CD4-positive, alpha-beta T cell treated with Interleukin-1 beta for 1 hour (primary cell): ENCODE measurements at places on chromosomes 7 and 10.

DNA sequence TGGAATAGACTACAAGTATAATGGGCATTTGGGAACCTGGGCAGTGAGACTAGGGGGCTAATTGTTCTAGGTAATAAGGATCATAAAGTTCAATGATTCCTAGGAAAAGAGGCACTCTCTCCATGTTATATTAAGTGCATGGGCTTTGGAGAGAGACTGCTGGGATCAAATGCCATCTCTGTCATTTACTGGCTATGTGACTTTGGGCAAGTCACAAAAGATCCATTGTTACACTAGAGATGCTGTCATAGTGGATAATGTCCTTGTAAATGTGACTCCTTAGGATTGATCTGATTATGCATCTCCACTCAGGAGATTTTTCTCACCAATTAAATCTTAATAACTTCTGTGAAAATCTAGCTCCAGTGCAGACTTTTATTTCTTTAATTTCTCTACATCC is 156.3 kb upstream of the CACNA2D1 start:
- no peak for DNase-seq

DNA sequence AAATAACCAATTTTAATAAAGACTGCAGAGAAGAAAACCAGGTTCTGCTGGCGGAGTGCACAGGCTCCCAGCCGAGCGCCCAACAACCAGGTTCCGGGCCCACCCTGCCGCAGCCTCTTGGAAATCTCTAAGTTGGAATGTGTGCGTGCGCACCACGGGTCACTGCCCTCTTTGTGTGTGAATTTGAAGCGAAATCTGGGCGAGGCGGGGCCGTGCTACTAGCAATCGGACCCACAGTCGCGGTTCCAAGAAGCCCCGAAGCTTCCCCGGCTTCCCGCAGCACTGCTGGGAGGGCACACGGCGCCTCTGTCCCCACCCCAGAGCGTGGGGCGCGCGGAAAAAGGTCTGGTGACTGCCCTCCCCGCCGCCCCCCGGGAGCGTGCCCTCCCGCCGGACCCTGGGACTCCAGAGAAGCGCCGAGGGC is 666 bp upstream of the MAP3K8 start:
- peak; percentile 54 for DNase-seq

DNA sequence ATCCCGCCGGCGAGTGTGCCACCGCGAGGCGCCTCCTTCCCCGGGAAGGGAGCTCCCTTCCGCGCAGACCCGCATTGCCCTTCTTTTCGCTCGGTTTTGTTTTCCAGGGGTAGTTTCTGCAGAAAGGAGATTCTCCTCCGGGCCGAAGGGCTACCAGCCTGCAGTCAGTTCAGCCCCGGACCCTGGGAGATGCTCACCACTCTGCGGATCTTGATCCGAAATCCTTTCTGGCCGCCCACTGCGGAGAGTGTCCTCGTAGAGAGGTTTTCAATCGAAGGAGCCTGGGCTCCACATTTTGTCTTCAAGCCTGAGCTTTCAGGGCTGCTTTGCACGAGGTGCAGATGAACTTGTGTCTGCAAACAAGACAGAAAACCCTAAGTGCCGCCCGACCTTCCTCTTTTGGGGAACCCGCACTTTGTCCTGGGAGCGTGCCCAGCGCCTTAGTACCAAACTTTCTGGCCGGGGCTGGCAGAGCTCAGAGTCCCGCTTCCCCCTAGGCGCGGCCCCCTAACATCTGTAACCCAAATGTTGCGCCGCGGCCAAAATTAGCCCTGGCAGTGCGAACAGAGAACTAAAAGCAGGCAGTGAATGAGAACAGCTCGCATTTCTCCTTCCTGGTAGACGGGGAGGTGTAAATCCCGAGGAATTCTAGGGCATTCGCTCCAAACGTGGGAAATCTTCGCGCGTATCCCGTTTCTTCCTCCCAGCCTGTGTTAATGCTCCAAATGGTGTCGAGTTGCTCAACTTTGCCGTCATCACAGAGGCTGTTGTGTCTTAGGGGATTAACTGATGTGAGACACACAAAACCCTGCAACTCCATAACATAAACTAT is 6.7 kb upstream of the EN2 start:
- DNase-seq: no peak

DNA sequence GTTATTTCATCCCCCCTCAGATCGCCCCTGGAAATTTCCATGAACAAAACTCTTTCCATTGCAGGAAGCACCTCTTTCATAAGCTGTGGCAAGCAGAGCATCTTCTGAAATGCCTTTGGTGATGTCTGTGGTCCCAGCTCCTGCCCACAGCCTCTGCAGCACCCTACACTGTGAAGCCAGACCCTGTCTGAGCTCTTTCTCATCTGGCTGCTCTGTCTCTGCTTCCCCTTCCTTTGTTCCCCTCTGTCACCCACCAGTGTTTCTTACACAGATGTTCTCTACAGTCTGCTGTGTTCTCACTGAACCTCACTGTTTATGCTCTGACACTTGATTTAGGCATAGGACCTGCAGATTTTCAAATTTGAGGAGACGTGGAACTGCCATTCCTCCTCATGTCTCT is 1.9 kb upstream of the TAS2R39 start:
- DNase-seq: no peak

- no peak for DNase-seq
These were observed 10.0 kb downstream of the TMEM120A start for GRCh38 chr7:75984130-75985008.

- no peak for DNase-seq
These were observed 679.2 kb downstream of the SDK1 start for GRCh38 chr7:3980300-3980643.

GRCh38 chr7:87317691-87318245 is 27.7 kb upstream of the CROT start:
- no peak for DNase-seq

DNA sequence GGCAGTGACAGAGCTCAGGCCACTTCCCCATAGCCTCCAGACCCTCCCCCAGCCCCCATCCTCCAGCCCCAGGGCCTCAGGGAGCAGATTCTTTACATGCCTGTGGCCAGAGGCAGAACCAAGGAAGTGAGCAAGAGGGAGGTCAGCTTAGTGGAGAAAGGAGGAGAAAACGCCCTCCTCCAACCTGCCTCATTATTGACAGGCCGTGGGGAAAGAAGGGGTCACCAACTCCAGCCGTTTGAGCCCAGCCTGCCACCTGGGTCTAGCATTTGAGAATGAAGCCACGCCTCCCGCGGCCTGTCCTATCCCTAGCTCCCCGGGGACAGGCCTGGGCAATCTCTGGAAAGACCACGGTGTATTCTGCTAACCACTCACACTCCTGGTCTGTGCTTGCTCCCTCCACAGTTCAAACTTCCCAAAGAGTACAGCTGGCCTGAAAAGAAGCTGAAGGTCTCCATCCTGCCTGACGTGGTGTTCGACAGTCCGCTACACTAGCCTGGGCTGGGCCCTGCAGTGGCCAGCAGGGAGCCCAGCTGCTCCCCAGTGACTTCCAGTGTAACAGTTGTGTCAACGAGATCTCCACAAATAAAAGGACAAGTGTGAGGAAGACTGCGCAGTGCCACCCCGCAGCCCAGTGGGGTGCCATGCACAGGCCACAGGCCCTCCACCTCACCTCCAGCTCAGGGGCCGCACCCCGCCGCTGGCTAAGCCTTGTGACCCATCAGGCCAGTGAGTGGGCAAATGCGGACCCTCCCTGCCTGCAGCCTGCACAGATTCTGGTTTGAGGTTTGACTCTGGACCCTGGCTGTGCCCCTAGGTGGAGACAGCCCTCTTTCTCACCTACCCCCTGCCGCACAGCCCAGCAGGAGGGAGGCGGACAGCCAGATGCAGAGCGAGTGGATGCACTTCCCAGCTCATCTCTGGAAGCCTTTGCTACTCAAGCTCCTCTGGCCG is 14.3 kb upstream of the TRIM8 start:
- DNase-seq: no peak

GRCh38 chr10:35711615-35712411 is 69.7 kb upstream of the FZD8 start:
- no peak for DNase-seq

DNA sequence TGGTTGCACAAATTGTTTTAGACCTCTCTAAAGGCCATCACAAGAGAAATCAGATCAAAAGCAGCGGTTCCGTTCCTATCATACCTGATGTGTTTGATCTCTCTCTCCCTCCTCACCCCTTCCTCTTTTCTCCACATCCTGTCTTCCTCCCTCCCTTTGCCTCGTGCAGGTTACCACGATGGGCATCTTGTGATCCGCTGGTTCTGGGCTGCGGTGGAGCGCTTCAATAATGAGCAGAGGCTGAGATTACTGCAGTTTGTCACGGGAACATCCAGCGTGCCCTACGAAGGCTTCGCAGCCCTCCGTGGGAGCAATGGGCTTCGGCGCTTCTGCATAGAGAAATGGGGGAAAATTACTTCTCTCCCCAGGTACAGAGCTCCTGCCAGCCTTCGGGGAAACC is 28.5 kb upstream of the STK17A start:
- DNase-seq: peak; percentile 7

DNA sequence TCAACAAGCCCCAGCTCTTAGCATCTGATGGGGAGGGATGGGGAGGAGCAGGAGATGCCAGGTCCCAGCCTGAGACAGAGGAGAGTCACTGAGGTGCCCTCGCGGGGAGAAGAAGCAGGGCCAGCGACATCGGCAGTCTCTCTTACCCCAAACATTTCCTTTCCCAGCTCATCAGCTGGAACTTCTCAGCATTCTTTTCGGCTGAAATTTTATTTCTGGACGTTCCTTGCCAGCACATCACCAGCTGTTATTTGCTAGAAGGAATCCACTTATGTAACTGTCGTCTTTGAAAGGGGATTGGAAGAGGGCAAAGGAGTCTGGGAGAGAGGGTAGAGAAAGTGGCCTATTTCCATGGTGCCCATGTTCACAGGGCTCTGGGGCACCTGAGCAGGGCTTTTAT is 101.0 kb upstream of the SHH start:
- no peak for DNase-seq

DNA sequence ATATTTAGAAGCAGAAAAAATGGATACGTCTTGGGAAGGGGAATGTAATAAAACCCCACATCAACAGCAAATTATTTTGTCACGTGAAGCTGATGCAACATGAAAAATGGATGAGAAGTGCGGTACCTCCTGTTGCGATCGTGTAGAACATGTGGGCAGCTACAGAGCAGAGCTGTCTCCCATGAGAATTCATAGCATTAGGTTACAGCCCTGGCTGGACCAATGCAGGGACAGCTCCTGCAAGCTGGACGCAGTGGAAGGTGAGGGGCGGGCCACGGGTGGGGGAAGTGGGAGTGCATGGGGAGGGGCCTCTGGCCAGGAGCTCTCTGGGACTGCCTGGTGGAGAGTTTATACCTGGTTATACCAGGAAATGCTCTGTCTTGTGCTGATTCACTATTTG is 120.3 kb downstream of the GATA3 start:
- no peak for DNase-seq

DNA sequence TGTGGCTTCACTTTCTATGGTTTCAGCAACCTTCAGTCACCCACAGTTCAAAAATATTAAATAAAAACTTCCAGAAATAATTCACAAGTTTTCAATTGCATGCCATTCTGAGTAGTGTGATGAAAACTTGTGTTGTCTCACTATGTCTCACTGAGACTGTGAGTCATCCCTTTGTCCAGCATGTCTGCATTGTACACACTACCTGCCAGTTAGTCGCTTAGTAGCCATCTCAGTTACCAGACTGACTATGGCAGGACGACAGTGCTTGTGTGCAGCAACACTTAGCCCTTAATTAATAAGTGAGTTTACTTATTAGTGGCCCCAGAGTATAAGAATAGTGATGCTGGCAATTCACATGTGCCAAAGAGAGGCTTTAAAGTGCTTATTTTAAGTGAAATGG is 22.5 kb downstream of the CCDC186 start:
- no peak for DNase-seq

DNA sequence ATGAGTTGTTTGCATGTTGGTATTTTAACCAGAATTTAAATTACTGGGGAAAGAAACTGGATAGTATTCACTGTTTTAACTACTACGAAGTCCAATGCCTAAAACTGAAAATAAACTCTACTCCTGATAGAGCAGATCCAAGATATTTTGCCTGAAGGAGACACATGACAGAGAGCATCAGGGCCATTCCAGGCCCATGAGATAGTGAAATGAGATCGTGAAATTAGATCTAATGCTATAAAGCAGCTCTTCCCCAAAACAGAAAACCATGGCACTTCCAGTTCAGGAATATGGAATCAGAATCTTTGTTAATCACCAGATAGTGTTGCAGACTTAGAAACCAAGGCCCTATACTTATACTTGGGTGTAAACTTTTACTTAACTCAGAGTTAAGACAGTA is 124.3 kb upstream of the CACNA2D1 start:
- DNase-seq: no peak

- DNase-seq: no peak
These were observed 21.2 kb downstream of the CYP17A1 start for GRCh38 chr10:102815790-102816549.

- DNase-seq: no peak
These were observed 14.3 kb upstream of the ARHGAP12 start for GRCh38 chr10:31942892-31943291.

GRCh38 chr10:11673346-11674280 is 62.2 kb upstream of the USP6NL start:
- DNase-seq: no peak

- DNase-seq: no peak
These were observed 238.7 kb downstream of the TCERG1L start for GRCh38 chr10:131072651-131073468.

- no peak for DNase-seq
These were observed 199.9 kb downstream of the GATA3 start for GRCh38 chr10:8254350-8254749.

DNA sequence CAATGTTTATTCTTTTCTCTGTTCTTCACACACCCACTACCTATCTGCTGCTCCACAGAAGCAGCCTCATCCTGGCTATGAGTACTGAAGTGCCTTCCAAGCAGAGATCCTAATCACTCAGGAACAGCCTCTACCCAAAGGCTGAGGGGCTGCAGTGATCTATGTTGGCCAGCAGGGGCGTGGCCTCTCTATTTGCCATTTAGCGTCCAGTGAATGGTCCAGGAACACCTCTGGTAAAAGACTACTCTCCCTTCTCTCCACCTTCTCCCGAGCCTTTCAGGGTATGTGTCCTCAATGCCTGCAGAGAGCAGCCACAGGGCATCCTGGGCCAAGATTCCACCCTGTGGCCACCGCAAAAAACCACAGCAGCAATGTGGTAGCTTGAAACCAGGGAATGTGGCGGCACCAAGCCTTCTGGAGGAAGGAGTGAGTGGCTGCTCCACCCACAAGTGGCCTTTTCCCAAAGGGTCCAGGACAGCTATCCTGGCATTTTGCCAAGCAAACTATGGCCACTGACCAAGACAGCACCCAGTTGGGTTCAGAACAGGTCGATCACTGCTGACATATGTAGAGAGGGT is 70.9 kb downstream of the SYPL1 start:
- peak; percentile 30 for DNase-seq
